T-cell (primary cell): ENCODE measurements at places on chromosomes 12 and 14.

DNA sequence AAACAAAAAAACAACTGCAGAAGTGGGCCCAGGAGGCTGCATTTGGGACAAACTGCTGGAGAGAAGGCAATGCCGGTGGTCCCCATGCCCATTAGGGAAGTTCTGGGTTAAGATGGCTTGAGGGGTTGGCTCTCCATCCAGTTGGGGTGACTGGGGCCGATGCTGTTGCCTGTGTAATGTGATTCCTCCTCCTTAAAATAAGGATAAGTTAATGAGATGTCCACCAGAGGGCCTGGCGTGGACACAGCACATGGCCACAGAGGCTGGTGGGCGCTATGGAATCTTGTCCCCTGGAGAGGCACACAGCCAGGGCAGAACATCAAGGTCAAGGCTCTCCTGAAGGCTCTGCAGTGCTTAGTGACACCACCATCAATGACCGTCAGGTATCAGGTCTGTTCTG is 1.0 kb upstream of the TESC start:
- DNase-seq, result no peak
- H3K27ac ChIP-seq, result no peak overlapping the region
- H3K4me3 ChIP-seq, result no peak overlapping the region
- no peaks in the 10 kb centered on the region for H3K27me3 ChIP-seq
- H3K4me1 ChIP-seq, result peaks cover 6% of the 10 kb centered on the region

- no peak for DNase-seq
- H3K27me3 ChIP-seq, result no peaks in the 10 kb centered on the region
- no peak overlapping the region for H3K27ac ChIP-seq
- H3K4me1 ChIP-seq, result no peaks in the 10 kb centered on the region
- no peak overlapping the region for H3K4me3 ChIP-seq
Observed at GRCh38 chr12:48071808-48072207, 34.1 kb downstream of the SENP1 start.

DNA sequence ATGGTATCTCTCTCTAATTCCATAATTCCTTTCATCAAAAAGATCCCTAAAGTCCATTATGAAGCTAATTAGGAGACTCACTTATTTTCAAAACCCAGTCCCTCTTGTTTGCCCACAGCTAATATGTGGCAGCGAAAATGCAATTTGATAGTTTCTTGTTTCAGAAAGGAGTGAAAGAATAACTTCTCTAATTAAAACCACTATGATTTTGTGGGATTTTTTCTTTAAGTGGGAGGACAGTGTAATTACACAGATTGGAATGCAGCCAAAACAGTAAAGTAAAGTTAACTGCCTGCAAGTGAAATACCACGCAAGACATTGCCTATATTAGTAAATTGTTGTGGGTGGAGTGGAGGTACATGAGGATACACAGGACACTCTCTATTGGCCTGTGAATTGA is 50.0 kb downstream of the PTPRO start:
- H3K4me1 ChIP-seq, result no peaks in the 10 kb centered on the region
- no peaks in the 10 kb centered on the region for H3K36me3 ChIP-seq
- H3K27me3 ChIP-seq, result no peaks in the 10 kb centered on the region
- H3K4me3 ChIP-seq, result no peak overlapping the region

GRCh38 chr14:62015243-62015642 is 253.0 kb downstream of the SNAPC1 start:
- peaks cover 3% of the 10 kb centered on the region for H3K27me3 ChIP-seq
- DNase-seq, result no peak
- no peaks in the 10 kb centered on the region for H3K4me1 ChIP-seq
- H3K27ac ChIP-seq, result no peak overlapping the region
- H3K4me3 ChIP-seq, result no peak overlapping the region

GRCh38 chr12:3010214-3010930 is 51.2 kb downstream of the TEAD4 start:
- H3K4me1 ChIP-seq, result no peaks in the 10 kb centered on the region
- DNase-seq, result no peak
- H3K36me3 ChIP-seq, result no peaks in the 10 kb centered on the region
- H3K27me3 ChIP-seq, result no peaks in the 10 kb centered on the region

- no peaks in the 10 kb centered on the region for H3K27me3 ChIP-seq
- peaks cover 64% of the 10 kb centered on the region for H3K4me1 ChIP-seq
Observed at GRCh38 chr12:124914392-124915238, at the start of gene UBC. Gene UBC, minus strand, starts transcription at chr12:124914650. Its CDS starts 879 bp downstream, at chr12:124913771.

- no peak overlapping the region for H3K27ac ChIP-seq
- no peaks in the 10 kb centered on the region for H3K36me3 ChIP-seq
- no peak for DNase-seq
- no peaks in the 10 kb centered on the region for H3K27me3 ChIP-seq
- H3K4me1 ChIP-seq, result no peaks in the 10 kb centered on the region
Observed at GRCh38 chr12:66984962-66985361, 284.2 kb upstream of the CAND1 start.

GRCh38 chr14:102898776-102899515 is 23.5 kb upstream of the AMN start:
- no peak overlapping the region for H3K4me3 ChIP-seq
- no peak overlapping the region for H3K27ac ChIP-seq
- H3K27me3 ChIP-seq, result no peaks in the 10 kb centered on the region
- peaks cover 6% of the 10 kb centered on the region for H3K4me1 ChIP-seq

GRCh38 chr14:98704441-98704840 is 567.6 kb downstream of the BCL11B start:
- peaks cover 18% of the 10 kb centered on the region for H3K4me1 ChIP-seq
- no peaks in the 10 kb centered on the region for H3K27me3 ChIP-seq
- no peaks in the 10 kb centered on the region for H3K36me3 ChIP-seq
- DNase-seq, result peak; percentile 50
- H3K27ac ChIP-seq, result peak overlapping the region; percentile 19

- no peak overlapping the region for H3K4me3 ChIP-seq
- no peaks in the 10 kb centered on the region for H3K27me3 ChIP-seq
- no peak overlapping the region for H3K27ac ChIP-seq
- no peaks in the 10 kb centered on the region for H3K36me3 ChIP-seq
- no peaks in the 10 kb centered on the region for H3K4me1 ChIP-seq
Observed at GRCh38 chr14:43539210-43539609, 967.9 kb downstream of the FSCB start.

GRCh38 chr14:89493877-89494634 is 77.0 kb upstream of the FOXN3 start:
- H3K4me3 ChIP-seq, result no peak overlapping the region
- H3K27ac ChIP-seq, result no peak overlapping the region
- H3K4me1 ChIP-seq, result peaks cover 3% of the 10 kb centered on the region
- DNase-seq, result no peak
- no peaks in the 10 kb centered on the region for H3K36me3 ChIP-seq

GRCh38 chr12:55931780-55932550 is 1.0 kb downstream of the DGKA start:
- H3K27ac ChIP-seq, result peak overlapping the region; percentile 84
- no peak for DNase-seq
- no peaks in the 10 kb centered on the region for H3K36me3 ChIP-seq
- H3K4me3 ChIP-seq, result peak overlapping the region; percentile 88

DNA sequence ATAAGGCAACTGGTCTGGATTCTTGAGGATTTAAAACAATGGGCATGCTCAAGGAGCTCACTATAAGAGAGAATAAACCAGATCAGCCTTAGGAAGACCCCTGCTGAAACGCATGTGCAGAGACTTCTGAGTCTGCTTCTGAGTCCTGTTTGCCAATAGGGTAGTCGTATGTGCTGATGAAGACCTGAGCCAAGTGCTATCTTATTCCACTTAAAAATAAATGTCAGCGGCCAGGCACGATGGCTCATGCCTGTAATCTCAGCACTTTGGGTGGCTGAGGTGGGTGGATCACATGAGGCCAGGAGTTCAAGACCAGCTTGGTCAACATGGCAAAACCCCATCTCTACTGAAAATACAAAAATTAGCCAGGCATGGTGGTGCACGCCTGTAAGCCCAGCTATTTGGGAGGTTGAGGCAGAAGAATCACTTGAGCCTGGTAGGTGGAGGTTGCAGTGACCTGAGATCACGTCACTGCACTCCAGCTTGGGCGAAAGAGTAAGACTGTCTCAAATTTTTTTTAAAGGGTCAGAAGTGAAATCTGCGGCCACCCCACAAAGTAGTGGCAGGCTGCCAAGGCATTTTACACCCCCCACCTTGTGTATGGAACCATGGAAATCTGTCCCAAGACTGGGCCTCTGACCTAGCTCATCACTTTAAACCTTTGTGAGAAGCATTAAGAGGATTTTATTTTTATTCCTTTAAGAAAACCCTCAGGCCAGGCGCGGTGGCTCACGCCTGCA is 20.3 kb downstream of the RFC5 start:
- no peaks in the 10 kb centered on the region for H3K4me1 ChIP-seq
- no peak for DNase-seq
- H3K27me3 ChIP-seq, result no peaks in the 10 kb centered on the region
- H3K27ac ChIP-seq, result no peak overlapping the region
- peaks cover 84% of the 10 kb centered on the region for H3K36me3 ChIP-seq

DNA sequence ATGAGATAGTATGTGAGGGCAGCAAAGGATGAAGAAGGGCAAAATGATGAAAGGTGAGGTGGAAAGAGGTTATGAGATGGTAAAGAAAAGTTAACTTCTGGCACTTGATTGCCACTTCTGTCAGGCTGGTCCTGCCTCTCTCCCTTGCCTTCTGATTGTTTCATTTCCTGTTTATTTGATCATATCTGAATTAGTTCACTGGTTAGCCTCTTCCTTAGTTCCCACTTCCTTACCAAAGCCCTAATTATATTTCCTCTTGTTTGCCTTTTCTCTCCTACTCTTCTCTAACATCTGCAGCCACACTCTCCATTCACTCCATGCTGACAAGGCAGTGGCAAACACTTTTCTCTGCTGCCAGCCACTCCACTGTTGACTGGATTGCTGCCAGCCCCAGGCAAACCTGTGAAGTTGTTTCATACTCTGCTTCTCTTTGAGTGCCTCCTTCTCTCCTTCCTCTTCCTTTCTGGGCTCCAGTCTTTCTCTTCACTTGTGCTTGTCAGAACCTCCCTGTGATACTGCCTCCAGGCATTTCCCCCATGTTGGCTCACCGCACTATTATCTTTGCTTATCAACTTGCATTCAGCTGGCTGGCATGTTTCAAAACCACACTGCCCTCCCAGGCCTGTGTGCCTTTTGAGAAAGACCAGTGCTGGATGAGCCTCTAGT is 8.1 kb downstream of the PNP start:
- H3K4me3 ChIP-seq, result peak overlapping the region; percentile 3
- H3K27me3 ChIP-seq, result no peaks in the 10 kb centered on the region
- peak; percentile 4 for DNase-seq
- peaks cover 41% of the 10 kb centered on the region for H3K4me1 ChIP-seq

DNA sequence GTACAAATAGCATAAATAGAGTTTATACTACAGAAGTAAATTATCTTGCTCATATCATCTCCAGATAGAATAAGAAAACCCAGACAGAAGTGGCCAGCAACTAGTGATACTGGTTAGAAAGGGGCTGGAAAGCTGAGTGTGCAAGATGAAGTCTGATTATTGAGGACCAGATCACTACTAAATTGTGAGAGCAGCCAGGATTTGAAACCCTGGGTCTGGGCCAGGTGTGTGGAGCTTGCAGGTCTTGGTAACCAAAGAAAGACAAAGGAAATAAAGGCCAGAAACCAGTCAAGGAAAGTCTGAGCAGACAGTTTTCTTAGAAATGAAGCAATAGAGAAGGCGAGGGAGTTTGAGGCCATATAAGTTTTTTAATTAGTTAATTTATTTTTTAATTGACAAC is 611.8 kb downstream of the ETNK1 start:
- H3K27ac ChIP-seq, result no peak overlapping the region
- DNase-seq, result no peak
- no peaks in the 10 kb centered on the region for H3K27me3 ChIP-seq
- H3K36me3 ChIP-seq, result no peaks in the 10 kb centered on the region

- H3K4me1 ChIP-seq, result no peaks in the 10 kb centered on the region
- H3K36me3 ChIP-seq, result no peaks in the 10 kb centered on the region
- H3K4me3 ChIP-seq, result no peak overlapping the region
- peaks cover 10% of the 10 kb centered on the region for H3K27me3 ChIP-seq
Observed at GRCh38 chr14:23436327-23437132, 1.1 kb upstream of the MYH7 start.

GRCh38 chr12:120821878-120822277 is 82.3 kb downstream of the SPPL3 start:
- no peaks in the 10 kb centered on the region for H3K36me3 ChIP-seq
- no peak overlapping the region for H3K4me3 ChIP-seq
- no peak for DNase-seq
- peaks cover 5% of the 10 kb centered on the region for H3K4me1 ChIP-seq
- no peaks in the 10 kb centered on the region for H3K27me3 ChIP-seq

DNA sequence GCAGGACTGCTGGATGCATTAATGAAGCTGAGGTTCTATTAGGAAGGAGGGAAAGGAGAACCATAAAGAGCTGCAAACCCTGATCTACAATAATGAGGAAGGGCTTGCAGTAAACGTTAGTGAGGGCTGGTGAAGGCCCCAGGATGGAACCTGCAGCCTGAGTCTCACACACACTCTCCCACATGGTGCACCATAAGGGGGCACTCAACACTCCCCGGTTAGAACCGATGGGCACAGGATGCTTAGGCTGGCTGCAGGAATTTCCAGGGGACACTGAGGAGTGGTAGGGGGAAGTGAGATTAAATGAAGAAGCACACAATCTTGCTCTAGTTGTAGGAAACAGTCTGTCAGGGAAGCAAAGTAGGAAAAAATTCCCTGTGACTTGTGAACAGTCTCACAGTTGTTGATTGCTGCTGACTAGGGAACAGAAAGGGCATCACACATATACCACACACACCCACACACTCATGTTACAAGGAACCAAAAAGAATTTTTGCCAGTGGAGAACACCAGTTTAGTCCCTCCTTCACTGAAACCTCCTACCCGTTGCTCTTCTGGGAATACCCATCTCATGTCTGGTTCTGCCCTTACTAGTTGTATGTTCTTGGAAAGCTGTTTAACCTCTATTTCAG is 56.2 kb upstream of the FERMT2 start:
- no peaks in the 10 kb centered on the region for H3K27me3 ChIP-seq
- no peak overlapping the region for H3K4me3 ChIP-seq
- no peaks in the 10 kb centered on the region for H3K36me3 ChIP-seq
- no peaks in the 10 kb centered on the region for H3K4me1 ChIP-seq
- H3K27ac ChIP-seq, result no peak overlapping the region
- no peak for DNase-seq

DNA sequence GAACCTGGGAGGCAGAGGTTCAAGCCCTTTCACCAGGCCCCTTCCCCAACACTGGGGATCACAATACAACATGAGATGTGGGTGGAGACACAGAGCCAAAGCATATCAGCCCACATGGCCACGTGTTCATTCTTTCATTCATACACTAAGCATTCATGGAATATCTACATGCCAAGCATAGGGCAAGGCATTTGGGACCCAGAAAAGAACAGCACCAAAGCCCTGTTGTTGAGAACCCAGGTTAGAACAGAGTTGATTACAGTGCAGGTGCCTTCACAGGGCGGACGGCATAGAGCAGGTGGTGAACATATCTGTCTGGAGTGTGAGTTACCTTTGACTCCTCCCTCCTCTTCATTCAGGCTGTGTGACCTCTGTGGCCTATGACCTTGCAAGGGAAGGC is 159.4 kb upstream of the GSC start:
- no peak overlapping the region for H3K27ac ChIP-seq
- no peaks in the 10 kb centered on the region for H3K36me3 ChIP-seq
- no peak overlapping the region for H3K4me3 ChIP-seq

GRCh38 chr12:6384499-6385436 is 806 bp downstream of the LTBR start:
- peaks cover 51% of the 10 kb centered on the region for H3K27me3 ChIP-seq
- H3K27ac ChIP-seq, result no peak overlapping the region
- H3K36me3 ChIP-seq, result no peaks in the 10 kb centered on the region
- peaks cover 12% of the 10 kb centered on the region for H3K4me1 ChIP-seq
- DNase-seq, result no peak

- H3K36me3 ChIP-seq, result no peaks in the 10 kb centered on the region
- no peaks in the 10 kb centered on the region for H3K4me1 ChIP-seq
- no peak for DNase-seq
- no peak overlapping the region for H3K27ac ChIP-seq
Observed at GRCh38 chr14:50599700-50600444, 39.9 kb downstream of the ATL1 start.

GRCh38 chr12:23555180-23555824 is 394.2 kb downstream of the SOX5 start:
- H3K36me3 ChIP-seq, result no peaks in the 10 kb centered on the region
- no peaks in the 10 kb centered on the region for H3K4me1 ChIP-seq
